ENCODE measurements at places on chromosomes 11 and 22.

GRCh38 chr22:26464312-26464711 is 19.3 kb downstream of the HPS4 start:
- DNase-seq: no peak

DNA sequence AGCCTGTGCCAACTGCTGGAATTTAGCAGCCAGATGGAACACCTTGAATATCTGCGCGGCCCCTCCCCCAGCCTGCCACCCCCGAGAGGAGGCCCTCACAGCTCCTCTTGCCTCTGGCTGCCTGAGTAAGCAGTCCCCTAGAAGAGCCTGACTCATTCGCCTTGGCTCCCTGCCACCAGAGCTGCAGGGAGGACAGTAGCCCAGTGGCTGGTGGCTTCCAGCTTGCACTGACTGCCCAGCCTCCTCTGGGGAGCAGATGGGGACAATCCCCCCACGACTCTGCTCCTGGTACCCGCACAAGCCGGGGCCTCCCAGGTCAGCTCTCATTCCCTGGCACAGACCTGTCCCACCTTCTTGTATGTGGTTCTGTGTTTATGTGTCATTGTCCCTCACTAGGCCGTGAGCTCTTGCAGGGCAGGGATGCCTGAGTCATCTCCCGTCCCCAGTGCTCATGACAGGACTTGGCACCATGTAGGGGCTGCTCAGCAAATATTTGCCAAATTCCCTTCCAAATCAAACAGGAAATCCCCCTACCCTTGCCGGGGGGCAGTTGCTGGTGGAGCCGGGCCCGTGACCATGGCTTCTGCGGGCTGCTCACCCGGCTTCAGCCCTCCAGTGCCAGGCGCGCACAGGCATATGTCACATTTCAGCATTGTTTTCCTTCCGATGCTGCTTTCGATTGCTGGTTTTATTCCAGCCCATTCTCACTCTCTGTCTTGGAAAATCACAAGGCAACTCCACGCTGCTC is 43.6 kb downstream of the CACNG2 start:
- no peak for DNase-seq

GRCh38 chr22:46414704-46415103 is 79.2 kb downstream of the TRMU start:
- no peak for DNase-seq

DNA sequence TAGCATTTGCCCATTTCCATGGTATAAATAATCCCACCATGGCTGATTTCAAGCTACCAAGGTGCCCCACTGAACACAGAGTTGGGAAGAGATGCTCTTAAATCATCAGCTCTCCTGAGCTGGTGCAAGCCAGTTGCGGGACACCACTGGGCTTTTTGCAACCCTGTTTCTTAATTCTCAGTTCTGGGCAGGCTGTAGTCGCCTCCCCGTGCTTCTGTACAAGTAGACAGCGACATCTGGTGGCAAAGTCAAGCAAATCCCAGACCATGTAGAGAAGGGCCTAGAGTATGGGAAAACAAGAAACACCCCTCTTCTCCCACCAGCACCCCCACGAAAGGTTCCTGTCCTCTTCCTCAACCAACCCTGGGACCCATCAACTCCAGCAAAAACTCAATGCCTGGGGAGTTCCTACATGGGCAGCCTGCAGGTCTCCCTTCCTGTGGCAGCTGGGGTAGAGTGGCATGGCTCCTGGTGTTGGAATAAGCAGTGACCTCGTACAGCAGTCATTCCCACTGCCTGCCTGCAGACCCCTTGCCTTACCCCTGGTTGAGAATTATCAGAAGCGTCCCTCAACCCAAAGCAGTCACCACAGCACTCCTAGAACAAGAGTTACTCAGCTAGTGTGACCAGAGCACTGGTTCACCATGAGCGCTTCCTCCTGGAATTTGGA is 68.4 kb downstream of the IGLL5 start:
- peak; percentile 79 for DNase-seq
